Inflammatory macrophage (primary cell): ENCODE measurements at places on chromosomes 2 and 18.

DNA sequence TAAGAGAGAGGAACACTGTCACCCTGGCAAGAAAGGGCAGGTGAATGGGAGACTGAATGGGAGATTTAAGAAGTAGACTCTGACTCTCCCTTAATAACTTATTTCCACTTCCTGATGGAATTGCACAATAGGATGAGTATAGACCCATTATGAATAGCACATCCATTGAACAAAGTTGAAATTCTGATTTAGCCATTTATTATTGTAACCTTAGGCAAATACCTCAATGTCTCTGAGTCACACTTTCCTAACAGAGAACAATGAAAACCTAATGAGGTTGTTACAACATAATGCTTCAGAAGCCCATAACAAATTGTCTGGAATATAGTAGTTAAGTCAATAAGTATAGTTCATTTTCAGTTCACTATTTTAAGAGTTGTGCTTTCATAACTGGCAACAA, 78.9 kb downstream of the NRXN1 start:
- DNase-seq = no peak

DNA sequence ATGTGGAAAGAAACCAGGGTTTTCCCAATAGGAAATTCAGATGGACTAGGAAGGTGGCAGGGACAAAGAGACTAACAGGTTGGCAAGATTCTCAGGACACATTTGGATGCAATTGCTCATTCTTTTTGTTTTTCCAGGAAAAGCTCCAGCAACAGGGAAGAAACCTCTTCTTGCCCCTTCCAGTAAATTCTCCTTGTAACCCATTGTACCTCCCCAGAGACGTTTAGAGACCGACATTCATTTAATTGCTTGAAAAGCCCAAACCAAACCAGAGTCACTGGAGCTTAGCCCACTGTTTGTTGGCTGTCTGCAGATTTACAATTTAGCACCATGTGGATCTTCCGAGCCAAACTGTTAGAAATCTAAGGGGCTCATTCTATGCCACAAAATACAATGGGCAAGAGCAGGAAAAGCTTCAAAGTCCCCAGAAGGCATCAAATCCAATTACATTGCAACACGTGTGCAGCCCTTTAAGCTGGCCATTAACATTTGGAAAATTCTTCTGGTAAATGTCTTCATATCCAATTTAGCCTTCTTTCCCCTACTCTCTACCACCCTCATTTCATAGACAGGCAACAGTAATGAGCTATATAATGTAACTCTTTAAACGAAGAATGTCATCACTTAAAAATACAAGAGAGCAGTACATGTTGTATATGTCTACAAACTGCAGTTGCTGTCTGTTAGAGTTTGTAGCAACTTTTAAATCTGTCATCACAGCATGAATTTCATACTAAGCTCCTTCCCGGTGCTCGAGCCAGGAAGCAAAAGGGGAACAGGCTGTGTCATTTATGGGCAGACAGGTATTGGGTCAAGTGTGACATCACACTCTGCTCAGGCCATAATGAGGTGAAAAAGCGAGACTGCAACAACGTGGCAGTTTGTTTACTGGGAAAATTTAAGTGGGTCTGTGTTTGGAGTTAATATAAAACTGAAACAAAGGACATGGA, 235.6 kb upstream of the HNRNPA3 start:
- no peak for DNase-seq

DNA sequence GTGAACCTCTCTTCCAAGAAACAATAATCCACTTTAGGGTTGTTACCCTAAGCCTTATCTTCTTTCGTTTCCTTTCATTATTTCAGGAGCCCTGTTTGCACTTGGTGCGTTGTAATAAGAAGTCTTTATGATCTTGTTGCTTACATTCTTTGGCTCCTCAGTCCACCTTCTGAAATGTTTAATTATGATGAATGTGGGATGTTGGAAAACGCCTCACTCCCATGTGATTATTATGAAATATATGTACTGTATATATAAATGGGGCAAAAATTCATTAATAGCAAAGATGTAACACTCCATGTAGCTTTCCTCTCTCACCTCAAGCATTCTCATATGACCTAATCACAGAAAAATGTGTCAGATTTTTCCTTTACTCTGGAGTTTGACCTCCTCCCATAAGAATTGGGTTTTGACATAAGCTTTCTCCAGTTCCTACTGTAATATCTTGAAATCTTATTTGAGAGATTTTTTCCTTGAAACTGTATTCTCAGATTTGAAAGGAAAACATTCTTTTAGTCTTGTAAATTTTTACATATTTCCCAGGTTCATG, 397.2 kb upstream of the FANCL start:
- no peak for DNase-seq

DNA sequence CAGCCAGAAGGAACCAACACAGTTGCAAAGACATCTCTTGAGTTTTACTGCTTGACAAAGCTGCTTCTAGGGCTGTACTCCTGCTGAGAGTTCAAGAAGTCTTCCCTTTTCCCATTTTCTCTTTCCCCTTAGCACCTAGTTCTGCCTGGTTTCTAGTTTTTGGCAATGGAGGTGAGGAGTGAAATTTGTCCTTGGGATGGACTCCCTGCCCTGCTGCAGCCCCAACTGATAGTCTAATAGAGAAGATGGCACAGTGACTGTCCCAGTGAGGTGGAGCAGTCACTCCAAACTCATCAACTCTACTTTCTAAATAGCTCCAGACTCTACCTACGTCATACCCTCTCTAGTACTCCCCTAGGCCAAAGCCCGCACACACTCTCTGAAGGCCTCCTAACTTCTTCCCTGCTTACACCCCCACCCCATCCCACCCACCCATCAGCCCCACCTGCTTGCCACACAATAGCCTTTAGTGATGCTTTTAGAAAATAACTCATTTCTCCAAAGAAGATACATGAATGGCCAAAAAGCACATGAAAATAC, 164.4 kb downstream of the DDX1 start:
- DNase-seq = no peak

GRCh38 chr2:235614900-235615712, 121.3 kb downstream of the AGAP1 start:
- DNase-seq = peak; percentile 8

GRCh38 chr2:74186038-74186437, 7.4 kb upstream of the MOB1A start:
- DNase-seq = peak; percentile 98

DNA sequence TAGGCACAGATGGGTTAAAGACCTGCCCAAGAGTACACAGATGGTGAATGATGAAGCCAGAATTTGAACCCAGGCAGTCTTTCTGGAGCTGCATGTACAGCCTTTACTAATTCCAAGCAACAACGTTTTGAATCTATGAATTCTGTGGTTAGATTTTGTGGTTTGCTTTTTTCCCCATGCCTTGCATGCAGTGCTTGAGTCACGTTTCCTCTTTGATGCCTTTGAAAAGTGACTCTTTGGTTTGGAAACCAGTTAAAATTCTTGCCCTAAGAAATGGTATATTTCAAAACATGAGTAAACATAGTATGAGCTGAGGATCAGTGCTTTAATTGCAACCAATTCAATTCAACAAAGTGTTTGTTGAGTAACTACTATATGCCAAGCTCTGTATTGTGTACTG, 48.2 kb upstream of the PPM1B start:
- peak; percentile 94 for DNase-seq

- peak; percentile 14 for DNase-seq
Measured at GRCh38 chr2:30729031-30729430, 78.2 kb downstream of the CAPN13 start.

DNA sequence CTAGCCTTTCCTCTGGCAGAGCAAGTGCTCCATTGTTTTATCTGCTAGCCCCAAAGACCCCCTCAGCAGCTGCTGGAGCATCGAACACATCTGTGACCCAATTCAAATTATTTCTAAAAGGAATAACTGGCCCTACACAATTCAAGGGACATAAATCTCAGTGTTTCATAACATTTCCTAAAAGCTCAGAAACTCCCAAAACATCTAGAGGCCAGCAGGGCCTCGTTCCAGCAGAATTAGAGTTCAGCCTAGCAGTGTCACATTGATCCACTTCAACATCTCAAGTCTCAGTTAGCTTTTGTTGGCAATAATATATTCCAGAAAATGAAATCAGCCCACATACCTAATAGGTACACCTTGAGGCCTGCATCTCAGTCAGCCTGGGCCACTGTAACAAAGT, 179.1 kb downstream of the ETAA1 start:
- no peak for DNase-seq

- DNase-seq = peak; percentile 84
Measured at GRCh38 chr2:191664823-191665677, 12.9 kb upstream of the NABP1 start.

DNA sequence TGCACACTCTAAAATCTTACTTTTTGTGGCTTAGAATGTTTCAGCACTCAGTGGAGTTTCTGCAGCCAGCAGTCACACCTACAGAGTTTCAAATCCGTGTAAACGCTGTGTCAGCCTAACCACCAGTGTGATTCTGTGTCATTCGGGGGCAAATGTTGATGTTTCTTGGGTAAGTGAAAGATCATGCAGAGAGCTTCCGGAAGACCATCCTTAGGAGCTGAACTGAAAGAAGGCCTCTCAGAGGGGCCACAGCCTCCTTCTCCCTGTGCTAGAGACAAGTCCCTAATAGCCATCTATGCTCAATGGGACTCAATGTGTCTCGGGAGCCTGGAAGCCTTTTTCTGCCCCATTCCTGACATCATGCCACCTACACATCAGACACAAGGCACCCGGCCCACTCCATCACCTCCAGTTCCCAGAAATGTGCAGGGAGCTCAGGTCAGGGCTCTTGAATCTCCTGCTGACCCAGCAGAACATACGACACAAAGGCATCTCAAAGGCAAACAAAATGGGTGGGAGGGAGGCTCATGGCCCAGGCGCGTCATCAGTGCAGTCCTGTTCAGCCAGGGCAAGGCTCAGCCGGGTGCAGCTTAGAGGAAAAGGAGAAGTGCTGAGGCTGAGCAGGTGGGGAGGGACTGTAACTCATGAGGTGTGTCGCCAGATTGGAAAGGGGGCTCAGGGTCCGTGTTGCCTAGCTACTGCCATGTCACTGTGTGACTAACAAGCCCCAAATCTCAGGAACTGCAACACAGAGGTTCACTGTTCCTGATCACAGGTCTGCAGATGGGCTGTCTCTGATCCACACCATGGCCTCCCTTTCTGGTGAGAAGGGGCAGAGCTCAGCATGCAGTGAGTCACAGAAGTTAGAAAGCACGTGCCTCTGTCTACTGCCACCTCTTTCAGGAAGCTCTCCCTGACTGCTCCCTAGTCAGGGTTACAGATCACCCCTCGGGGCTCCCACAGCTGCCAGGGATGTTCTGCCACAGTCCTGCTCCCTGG, 82.0 kb downstream of the SMAD7 start:
- DNase-seq = peak; percentile 90

DNA sequence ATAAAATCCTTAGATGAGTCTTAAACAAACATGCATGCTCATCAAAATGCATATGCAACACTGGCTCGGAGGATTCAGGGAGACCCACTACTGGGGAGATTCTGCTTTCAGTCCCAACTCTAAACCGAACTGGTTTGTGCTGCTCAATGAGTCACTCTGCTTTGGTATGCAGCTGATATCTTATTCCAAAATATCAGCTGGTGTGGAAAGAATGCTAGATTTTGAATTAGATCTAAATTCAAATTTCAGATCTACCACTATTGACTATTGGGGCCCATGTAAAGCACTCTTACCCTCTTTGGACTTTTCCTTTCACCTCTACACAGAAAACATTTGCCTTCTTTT, 39.2 kb upstream of the TTN start:
- DNase-seq = no peak

- DNase-seq = no peak
Measured at GRCh38 chr2:218782528-218782844, 539 bp downstream of the CYP27A1 start.

GRCh38 chr18:41038071-41038470, 917.0 kb upstream of the PIK3C3 start:
- no peak for DNase-seq

GRCh38 chr2:55090702-55091101, 40.5 kb upstream of the RTN4 start:
- no peak for DNase-seq

GRCh38 chr2:164755952-164756351, 85.7 kb downstream of the COBLL1 start:
- DNase-seq = no peak

DNA sequence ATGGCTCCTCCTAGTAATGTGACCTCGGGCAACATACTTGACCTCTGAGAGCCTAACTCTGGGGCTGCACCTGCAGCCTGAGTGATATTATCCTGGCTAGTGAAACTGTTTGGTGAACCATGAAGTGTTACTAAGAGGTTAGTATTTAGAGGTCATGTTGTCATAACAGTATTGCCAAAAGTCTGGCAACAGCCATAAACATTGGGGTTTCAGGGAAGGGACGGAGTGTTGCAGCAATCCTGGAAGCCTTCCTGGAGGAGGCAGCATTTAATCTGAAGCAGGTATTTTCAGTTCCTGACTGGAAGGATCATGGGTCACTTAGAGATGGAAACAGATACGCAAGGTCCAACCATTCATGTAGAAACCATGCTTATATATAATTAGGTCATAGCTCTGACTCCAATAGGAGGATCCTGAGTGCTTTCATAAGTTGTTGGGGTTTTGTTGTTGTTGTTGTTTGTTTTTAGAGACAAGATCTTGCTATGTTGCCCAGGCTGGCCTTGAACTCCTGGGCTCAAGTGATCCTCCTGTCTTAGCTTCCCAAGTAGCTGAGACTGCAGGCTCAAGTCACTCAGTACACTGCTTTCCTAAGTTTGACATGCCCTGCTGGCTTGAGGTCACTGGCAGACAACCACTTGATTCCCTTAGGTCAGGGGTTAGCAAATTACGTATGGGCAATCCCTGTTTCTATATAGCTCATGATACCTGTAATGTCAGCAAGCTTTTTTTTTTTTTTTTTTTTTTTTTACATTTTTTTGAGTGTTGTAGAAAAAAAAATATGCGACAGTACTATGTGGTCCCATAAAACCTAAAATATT, 21.5 kb downstream of the GPR39 start:
- DNase-seq = no peak

DNA sequence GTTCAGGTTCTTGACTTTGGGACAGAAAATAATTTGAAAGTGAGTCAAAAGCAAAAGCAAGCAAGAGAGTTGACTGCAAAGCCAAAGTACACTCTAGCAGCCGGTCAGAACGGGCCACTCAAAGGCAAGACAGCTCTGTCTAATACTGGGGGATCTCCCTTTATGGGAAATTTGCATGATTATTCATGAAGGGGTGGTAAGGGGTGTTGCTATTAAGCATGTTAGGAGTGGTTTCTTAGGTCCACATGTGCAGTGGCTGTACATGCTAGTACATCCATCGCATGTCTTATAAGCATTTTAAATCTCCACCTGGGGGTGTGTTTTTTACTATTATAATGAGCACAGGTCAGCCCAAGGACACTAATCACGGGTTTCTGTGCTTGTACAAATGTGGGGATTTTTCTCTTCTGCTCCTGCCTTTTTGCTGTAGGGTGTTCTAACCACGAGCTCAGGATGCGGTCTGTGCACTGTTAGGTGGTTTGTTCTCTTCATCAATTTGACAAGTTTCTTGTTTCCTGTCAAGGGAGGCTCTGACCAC, 60.2 kb upstream of the SPP2 start:
- no peak for DNase-seq

GRCh38 chr2:9145109-9145751, 61.4 kb upstream of the ASAP2 start:
- peak; percentile 63 for DNase-seq
